SW480 (cell line): ENCODE measurements at places on chromosomes 3 and 15.

- no peak for DNase-seq
These were observed 60.1 kb downstream of the SGO1 start for GRCh38 chr3:20125897-20126296.

DNA sequence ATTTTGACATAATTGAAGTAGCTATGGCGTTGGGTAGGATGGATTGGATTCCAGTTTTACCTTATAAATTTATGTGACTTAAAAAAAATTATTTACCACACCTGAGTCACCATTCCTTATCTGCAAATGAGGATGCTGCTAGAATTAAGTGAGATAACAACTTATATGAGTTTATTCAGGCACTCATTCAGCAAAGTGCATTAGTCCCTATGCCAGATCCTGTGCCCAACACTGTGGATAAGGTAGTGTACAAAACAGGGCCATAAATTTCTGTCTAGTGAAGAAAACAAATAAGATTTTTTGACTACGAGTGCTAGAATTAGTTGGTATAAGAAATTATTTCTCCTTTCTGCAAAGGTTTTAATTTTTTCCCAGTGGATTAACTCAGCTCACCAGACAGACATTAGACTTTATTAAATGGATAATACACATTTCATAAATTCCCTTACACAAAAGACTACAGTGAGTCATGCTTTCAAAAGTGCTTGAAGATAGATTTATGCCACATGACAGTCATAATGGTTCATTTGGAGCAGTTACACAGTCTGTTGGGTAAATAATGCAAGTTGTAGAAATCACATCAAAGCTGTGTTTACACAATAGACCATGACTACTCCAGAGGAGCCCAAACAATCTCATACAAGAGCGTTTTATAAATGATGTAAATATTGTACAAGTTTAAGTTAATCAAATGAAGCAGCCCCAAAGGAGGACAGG lies 129.9 kb upstream of the TGFBR2 start:
- peak; percentile 83 for DNase-seq

DNA sequence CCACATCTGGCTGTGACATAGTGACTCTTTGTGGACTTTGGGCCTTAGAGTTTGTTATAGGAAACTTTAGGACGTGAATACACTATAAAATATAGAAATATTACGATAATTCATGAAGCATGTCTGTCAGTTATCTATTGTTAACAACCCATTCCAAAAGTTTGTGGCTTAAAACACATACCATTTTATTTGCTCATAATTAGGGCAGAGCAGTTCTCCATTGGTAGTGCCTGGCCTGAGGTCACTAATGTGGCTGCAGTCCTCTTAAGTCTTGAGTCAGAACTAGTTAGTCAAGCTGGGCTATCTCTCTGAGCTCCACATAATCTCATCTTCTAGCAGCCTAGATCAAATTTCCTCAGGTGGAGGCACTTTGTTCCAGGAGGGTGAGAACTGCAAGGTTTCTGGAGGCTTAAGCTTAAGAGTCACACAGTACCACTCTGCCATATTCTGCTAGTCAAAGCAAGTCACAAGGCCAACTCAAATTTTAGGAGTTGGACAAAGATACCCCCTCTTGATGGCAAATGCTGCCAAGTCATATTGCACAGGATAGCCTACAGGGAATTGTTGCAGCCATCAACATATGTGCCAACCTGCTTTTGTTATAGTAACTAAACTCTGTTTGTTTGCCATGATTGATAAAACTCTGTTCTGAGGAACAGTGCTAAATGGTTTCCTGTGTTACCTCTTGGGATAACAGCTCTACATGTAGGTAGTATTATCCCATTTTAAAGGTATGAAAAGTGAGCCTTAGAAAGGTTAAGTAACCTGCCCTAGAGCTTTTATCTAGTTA lies 8.7 kb downstream of the ATXN7 start:
- DNase-seq: peak; percentile 43

GRCh38 chr3:192215-192929 lies 4.2 kb upstream of the CHL1 start:
- DNase-seq: no peak
